ENCODE measurements at places on chromosomes 11 and 22. TPM values are rescaled to one million over a fixed set of nuclear protein-coding genes. Genes with fewer than 3 reads are reported as not detected.

Gene VWCE
- 6.6 TPM for total RNA-seq

Gene KRTAP5-11
- not detected for total RNA-seq

GRCh38 chr22:19626042-19626587 lies 88.2 kb upstream of the SEPTIN5 start:
- no peak for DNase-seq

DNA sequence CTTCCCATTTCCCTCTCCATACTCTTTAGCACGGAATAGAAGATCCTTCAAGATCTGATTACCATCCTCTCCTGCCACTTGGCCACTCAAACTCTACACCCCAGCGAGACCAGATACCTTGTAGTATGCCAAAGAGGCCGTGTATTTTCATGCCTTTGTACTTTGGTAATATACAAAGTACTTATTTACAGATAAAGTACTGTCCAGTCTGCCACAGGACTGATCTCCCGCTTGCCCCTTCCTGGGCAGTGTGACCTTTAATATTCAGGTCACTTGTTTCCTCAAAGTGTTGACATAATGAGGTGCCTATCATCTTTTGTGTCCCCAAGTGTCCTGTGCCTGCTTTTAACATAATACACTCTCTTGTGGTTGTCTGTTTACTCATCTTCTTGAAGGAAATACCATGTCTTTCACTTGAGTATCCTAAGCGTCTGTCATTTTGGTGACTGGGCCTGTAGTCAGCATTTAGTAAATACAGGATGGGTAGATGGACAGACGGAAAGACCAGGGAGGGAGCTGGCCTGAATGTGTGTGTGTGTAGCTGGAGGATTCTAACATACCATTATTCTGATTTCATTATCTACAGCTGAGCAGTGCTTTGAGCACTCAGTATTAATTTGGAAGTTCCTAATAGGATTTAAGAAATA lies 137.4 kb downstream of the NAV2 start:
- DNase-seq = no peak

- DNase-seq = no peak
Observed at GRCh38 chr22:44147821-44148574, 32.7 kb upstream of the PARVG start.

- no peak for DNase-seq
Observed at GRCh38 chr11:12815129-12815480, 140.9 kb downstream of the TEAD1 start.

- no peak for DNase-seq
Observed at GRCh38 chr11:18754308-18754707, 28.3 kb upstream of the IGSF22 start.

DNA sequence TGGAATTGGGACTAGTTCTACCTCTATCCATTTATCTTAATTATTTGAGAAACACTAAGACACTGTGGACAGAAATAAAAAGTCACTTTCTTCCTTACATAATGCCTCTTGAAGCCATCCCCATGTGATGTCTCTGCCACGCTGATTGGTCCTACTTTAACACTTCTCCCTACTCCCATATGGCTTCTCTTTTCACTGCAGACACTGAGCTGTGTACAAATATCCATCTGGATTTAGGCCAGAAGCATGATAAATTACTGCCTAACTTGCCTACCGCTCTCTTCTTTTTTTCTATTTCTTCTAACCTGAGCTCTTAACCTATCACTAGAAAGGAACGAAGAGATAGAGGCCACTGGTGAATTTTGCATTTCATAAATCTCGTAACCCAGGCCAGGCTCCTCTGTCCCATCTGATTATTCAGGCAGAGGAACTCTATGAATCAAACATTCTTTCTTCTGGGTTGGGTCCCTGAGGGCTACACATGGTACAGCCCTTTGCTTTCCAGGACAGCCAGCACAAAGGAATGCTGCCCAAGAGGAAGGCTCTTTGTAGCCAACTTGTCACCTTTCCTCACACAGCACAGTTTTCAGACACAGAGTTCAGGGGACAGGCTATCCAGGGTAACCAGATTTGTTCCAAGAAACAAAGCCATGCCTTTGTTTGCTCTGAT lies 878.5 kb upstream of the LRRC4C start:
- no peak for DNase-seq

DNA sequence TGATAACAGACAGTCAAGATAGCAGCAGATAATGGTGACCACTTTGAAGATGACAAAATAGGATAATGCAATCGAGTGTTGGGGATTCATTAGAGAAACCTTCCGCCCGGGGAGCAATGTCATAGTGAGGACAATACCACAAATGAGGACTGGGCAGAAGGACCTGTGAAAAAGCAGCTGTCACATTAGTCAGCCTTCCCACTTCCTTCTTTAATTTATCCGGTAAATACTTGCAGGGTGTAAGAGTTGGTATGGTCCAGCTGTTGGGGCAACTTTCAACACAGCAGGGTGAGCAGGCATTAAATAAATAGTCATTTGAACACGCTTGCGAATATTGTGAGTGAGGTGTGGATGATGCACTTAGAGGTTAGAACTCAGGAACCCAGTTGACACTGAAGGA lies 132.5 kb upstream of the KIRREL3 start:
- DNase-seq = no peak

DNA sequence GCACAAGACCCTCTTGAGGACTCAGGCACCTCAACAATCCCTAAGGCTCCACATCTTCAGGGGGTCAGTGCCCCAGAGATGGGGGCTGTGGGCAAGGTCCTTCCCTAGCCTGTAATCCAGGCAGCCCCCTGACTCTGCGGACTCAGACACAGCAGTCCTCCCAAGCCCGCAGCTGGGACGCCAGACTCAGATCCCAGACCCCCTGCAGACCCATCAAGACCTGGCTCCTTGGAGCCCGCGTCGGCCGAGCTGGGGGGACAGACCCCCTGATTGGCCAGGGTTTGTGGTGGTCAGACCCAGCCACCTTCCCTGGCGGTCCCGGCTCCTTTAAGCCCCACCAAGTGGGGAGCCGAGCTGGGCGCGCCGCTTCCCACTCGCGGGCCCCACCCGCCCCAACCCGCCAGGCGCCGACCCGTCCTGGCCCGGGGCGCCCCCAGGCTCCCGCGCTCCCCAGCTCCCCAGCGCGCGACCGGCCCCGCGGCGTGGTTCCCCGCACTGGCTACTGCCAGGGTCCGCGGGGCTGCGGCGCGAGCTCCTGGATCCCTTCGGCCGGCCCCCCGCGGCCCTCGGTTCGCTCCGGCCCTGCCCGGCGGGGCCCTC lies 458 bp downstream of the OSBPL5 start:
- DNase-seq = no peak

Measured in activated naive CD4-positive, alpha-beta T cell treated with anti-CD3 and anti-CD28 coated beads for 36 hours (primary cell).